NCI-H1105 treated with DMSO at 0.1 percent for 48 hours (cell line): ENCODE measurements at places on chromosomes 5 and 9.

- DNase-seq: no peak
Observed at GRCh38 chr5:21680196-21680595, 1172.9 kb downstream of the CDH12 start.

- DNase-seq: no peak
Observed at GRCh38 chr9:92324431-92324830, 719 bp downstream of the NOL8 start.

DNA sequence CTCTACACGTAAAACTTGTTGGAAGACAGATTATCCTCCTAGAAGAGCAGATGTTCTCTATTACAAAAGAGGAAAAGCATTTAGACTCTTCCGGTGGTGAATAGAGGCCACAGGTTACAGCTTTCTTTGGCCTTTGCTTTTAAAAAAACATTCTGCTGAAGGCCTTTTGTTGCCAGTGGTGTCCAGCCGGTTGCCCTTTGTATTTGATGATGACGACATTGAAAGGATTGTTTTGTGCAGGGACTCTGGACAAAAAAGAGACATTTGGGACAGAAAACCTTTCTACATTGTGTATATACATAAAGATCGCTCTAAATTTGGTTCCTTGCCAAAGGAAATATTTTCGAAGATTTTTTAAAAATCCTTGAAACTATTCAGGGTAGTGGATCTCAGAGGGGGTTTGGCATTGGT lies 180.3 kb downstream of the C9orf152 start:
- no peak for DNase-seq

GRCh38 chr5:15612915-15613635 lies 113.1 kb downstream of the FBXL7 start:
- DNase-seq: no peak

GRCh38 chr9:131690941-131691573 lies 48.8 kb downstream of the RAPGEF1 start:
- DNase-seq: no peak

DNA sequence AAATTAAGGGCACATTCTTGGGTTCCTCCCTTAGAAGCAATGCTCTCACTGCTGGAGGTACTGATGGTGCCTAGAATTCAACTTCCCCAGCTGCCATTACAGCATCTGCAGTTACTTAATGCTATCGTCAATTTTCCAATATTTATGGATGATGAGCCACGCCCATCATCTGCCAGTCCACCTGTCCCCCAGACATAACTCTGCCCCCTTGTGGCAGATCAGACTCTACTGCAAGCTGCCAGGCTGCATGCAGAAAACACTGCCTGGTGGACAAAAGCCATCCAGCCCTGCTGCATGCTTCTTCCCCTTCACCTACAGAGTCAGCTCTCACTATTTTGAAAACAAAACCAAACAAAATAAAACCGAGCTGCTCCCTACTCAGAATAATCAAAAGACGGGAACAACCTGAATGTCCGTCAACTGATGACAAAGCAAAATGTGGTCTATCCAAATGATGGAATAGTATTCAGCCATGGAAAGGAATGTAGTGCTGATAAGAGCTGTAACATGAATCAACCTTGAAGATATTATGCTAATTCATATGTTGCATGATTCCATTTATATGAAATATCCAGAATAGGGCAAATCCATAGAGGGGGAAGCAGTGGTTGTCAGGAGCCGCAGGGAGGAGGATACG lies 66.4 kb downstream of the RETREG1 start:
- peak; percentile 52 for DNase-seq

DNA sequence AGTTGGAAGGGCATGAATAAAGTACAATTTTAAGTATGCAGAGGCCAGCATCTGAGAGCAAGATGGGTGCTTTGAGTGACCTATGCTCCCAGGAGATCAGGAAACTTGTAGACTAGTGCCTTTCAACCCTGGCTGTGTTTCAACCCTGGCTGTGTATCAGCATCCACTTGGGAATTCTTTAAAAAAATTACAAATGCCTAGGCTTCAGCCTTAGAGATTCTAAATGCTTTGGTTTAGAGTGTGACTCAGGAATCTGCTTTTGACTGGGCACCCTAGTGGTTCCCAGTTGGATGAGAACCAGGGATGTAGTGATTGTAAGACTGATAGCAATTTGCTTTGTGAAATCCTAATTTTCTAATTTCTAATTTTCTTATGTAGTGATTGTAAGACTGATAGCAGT lies 65.6 kb downstream of the RALGPS1 start:
- DNase-seq: no peak

GRCh38 chr9:96442491-96442890 lies 7.5 kb upstream of the HABP4 start:
- no peak for DNase-seq

GRCh38 chr9:81445331-81445921 lies 243.9 kb downstream of the TLE1 start:
- DNase-seq: no peak

DNA sequence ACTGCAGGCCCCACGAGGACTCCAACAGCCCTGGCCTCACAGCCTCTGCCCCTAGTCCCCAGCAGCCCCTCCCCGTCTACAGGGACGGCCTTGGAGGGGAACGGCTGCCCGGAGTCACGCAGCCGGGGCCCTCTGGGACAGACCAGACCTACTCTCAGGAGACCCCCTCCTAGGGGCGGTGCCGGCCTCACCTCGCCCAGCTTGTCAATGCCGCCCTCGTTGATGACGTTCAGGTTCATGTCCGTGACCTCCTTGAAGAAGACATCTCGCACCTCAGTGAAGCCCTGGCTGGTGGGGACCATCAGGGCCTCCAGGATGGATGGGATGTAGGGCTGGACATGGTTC lies 58.6 kb downstream of the LRSAM1 start:
- DNase-seq: no peak

DNA sequence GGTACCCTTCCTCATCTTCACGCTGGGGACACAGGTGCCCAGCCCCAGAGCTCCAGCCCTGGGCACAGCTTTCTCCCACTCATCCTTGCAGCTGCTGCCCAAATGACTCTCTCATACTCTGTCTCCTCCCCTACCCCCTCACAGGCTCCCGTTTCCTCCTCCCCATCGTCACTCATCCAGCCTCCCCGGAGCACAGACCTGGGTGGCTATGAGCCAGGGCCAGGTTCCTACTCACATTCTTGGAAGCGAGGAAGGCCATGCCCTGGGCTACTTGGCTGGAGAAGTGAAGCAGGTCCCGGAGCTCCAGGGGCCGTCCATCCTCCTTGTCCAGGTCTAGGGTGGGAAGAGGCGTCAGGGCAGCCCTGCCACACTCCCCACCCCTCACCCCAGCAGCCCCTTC lies 29.3 kb downstream of the CSF1R start:
- no peak for DNase-seq

- DNase-seq: no peak
Observed at GRCh38 chr9:95574176-95574575, 57.4 kb upstream of the PTCH1 start.

- DNase-seq: no peak
Observed at GRCh38 chr5:122358372-122358979, 46.4 kb downstream of the SNCAIP start.

- DNase-seq: no peak
Observed at GRCh38 chr5:173202266-173202875, 32.6 kb downstream of the NKX2-5 start.

- DNase-seq: no peak
Observed at GRCh38 chr5:174917976-174918554, 193.7 kb downstream of the MSX2 start.

- DNase-seq: no peak
Observed at GRCh38 chr5:132429463-132430440, 60.2 kb downstream of the SLC22A5 start.

GRCh38 chr5:141850244-141850768 lies 27.9 kb downstream of the PCDH1 start:
- no peak for DNase-seq

GRCh38 chr5:133952729-133953567 lies 15.5 kb downstream of the C5orf15 start:
- DNase-seq: no peak

DNA sequence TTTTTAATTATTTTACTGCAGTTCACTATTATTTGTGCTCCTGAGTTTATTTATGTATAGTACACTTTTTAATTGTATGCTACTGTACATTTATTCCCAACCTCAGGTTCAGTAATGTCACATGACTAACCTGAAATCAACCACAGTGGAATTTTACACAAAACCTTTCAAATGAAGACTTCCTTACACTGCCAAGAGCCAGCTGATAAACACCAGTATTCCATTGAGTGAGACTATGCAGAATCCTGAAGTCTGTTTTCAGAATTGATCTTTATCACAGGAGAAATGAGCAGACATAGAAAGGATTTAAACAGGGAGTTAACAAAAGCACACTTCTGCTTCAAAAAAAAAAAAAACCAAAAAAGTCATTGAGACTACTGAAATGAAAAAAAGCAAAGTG lies 219.5 kb downstream of the PRR16 start:
- no peak for DNase-seq

DNA sequence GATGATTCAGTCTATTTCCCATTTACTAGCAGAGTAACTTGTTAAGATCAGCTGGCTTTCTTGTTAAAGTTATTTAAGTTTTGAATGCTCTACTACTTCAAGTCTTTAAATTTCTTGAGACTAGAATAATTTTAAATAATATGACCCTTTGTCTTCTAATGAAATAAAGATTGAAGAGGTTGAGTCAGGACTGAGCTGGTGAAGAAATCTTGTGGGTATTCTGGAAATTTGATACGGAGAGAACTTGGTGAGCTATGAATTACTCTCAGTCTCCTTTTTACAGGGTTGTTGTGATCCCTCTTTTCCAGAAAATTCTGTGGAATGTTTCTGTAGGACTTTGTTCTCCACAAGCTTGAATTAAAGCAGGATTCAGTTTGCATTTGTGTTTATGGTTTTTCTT lies 29.3 kb downstream of the RNF20 start:
- DNase-seq: no peak

- no peak for DNase-seq
Observed at GRCh38 chr5:103305809-103306208, 47.2 kb downstream of the MACIR start.

GRCh38 chr5:53318303-53318702 lies 162.1 kb upstream of the FST start:
- no peak for DNase-seq

DNA sequence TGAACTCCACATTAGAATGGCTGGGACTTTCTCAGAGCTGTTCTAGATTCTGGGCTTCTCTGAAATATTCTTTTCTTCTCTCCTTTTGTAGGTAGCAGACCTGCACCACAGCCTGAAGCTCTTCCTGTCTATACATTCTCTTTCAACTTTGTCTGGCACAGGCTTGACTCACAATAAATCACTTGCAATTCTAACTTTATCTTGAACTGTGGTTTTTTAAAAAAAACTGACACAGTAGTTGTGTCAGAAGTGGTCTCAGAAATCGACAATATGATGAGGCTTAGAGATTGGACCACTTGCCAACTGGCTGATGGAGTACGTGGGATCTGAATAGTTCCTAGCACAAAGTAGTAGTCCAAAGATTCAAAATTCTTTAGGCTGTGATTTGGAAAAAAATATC lies 24.1 kb upstream of the CDH9 start:
- DNase-seq: no peak

DNA sequence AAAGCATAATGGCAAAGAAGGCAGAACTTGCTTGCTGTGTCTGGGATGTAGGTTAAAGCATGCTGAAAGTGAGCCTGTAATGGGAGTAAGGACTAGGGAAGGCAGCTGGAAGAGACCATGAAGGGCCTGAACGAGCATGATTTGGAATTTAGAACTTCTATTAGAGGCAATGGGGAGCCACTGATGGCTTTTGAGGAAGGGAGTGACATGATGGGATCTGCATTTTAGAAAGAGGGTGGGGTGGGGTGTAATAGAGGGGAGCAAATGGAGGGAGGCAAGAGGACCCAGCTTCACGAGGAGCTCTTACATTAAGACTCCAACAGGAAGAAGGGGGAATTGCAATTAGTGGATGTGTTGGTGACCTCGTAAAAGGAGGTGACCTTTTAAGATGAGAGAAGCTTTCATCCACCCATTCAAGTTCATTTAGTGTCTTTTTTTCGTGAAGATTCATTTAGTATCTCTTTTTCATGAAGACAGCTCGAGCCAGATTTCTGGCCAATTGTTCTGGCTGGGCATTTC lies 13.6 kb upstream of the GABRP start:
- no peak for DNase-seq
